ENCODE measurements at places on chromosomes 16 and 17.

- no peak for DNase-seq
Measured at GRCh38 chr16:67961551-67961957, 6.9 kb downstream of the SLC12A4 start.

GRCh38 chr17:73660366-73660765 lies 16.1 kb upstream of the SDK2 start:
- no peak for DNase-seq

DNA sequence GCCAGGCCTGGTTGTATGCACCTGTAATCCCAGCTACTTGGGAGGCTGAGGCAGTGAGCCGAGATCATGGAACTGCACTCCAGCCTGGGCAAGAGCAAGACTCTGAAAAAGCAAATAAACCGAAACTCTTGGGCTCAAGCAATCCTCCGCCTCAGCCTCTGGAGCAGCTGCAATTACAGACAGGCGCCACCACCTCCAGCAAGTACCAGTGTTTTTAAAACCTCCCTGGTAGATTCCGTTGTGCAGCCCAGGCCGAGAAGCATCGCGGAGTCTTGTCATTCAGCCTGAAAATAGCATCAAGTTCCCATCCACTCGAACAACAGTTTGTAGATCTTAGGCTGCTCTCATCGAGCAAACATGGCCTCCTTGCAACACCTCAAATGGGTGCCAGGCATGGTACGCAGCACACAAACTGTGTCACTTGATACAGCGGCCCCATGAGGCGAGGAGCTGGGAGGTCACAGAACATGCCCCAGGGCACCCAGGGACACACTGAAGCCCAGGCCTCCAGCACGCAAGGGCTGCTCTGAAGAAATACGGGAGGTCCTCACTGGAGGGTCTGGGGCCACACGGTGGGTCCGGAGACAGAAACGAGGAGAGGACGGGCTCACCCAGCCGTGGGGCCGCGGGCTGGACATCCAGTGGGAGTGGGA lies 18.1 kb downstream of the TMC6 start:
- no peak for DNase-seq

DNA sequence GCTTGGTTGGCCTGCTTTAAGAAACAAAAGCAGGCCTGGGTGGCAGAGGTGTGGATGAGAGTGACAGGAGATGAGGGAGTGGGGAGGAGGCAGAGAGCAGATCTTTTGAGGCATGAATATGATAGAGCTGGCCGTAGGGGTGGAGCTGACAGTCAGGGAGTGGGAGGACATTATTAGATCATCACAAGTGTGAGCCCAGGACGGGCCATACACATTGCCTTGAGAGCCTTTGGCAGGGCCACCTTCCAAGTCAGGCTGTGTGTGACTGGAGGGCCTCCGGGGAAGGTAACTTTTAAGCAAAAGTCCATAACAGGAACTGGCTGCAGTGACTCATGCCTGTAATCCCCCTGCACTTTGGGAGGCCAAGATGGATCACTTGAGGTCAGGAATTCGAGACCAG lies 26.3 kb downstream of the GINS3 start:
- DNase-seq: no peak

GRCh38 chr17:72185564-72185963 lies 64.7 kb downstream of the SOX9 start:
- DNase-seq: no peak

DNA sequence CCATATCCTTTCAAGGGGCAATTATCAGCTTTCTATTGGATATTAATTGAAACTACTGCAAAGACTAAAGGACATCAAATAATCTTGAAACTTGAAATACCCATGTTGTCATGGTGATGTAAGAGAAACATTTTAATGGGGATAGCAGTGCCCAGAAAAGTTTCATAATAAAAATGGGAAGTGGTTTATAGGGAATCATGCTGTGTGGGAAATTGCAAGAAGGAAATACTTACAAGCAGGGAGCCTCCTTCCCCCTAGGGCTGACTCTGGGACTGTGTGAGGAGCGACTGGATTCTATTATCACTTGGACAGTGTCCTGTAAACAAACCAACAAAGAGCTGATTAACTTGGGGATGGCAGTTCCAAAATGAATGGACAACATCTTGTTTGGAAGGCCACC lies 1393.1 kb upstream of the GOT2 start:
- DNase-seq: no peak

- DNase-seq: no peak
Measured at GRCh38 chr16:31134625-31135534, 647 bp downstream of the PRSS8 start.

Measured in right atrium auricular region (tissue), 2 donors.